ENCODE measurements at places on chromosomes 7 and 10.

DNA sequence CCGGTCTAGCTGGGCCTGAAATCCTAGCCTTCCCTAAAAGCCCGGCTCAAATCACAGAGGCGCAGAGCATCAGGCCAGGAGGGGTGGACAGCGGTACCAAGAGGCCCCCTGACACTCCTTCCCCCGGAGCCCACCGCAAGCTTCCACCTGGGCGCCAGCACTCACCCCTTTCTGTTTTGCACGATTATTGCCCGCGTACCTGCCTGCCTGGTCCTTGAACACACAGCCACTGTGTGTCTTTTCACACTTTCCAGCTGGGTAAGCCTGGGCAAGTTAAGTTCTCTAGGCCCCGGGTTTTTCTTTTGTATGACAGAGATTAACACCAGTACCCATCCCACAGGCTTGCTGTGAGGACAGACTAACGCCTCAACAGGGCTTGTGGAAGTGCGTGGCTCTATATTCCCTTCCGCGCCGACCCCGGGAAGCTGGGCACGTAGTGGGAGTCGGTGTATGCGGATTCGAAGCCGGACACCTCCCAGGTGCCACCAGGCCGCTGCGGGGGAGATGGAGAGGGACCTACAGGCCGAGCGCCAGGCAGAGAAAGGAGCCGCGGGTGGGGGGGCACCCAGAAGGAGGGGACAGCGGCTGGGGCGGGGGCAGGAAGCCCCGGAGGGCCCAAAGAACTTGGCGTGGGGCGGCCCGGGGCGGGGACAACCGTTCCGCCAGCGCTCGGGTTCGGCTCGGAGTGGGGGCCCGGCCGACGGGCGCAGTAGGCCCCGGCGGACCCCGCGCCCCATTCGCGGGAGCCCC, 792 bp downstream of the ZNF746 start:
- peak; percentile 65 for DNase-seq

GRCh38 chr10:89600041-89600440, 45.0 kb downstream of the PANK1 start:
- DNase-seq, result no peak

DNA sequence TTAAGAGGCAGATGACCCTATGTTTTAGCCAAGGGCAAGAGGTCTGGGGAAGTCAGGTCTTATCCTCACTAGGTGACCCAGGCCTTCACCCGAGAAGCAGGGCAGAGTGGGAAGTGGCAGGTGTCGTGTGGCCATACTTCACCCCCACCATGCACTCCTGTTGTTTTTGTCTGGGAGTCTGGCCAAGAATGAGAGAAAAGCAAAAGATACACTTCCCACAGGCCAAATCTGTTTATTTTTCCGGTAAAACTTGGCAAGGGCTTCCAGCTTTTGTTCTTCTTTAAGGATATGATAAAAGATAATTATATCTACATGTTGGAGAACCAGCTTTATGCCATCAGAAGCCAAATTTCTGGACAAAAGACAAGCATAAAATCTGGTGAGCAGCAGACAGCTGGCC, 137.4 kb upstream of the CDC14C start:
- DNase-seq, result no peak

DNA sequence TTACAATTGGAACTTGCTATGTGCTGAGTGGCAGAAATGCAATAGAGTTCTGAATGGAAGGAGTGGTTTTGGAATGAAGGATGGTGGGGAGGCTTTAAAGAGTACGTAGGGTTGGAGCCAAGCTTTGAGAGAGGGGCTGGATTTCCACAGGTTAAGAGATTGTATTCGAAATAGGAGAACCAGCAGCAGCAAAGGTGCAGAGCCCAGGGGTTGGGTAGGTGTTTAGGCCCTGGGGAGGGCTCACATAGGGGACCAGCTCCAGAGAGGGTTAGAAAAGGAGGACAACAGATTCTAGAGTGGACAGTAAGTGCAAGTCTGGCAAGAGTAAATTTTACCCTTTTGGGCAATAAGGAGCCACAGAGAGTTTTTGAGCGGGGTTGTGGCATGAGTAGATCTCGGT, 297.2 kb downstream of the RPS24 start:
- DNase-seq, result no peak

DNA sequence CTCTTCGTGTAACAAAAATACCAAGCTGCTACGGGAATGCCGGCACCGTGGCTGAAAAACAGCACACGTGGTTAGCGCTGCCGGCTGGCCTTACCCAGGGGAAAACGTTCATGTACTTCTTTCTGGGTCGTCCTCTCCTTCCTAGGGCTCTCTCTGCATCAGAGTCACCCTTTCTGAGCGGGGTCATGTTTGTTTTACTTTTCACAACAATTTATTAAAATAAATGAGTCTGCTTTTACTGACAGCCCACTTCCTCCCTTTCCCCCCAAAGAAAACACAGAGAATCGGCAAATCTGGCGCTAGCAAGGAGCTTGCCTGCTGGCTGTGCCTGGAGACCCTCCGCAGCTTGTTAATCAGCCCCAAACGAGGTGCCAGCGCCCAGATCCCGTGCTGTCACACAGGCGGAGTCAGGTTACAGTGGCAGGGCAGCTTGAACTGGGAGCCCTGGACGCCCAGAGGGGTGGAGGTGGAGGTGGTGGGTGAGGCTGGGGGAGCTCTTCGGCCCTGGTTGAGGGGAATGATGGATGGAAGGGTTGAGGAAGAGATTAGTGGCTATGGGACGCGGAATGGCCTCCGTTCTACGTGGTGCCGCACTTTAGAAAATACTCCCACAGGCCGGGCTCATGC, 162.2 kb upstream of the TNS3 start:
- no peak for DNase-seq

- DNase-seq, result peak; percentile 38
These were observed 761 bp downstream of the PTF1A start for GRCh38 chr10:23192712-23193434.

DNA sequence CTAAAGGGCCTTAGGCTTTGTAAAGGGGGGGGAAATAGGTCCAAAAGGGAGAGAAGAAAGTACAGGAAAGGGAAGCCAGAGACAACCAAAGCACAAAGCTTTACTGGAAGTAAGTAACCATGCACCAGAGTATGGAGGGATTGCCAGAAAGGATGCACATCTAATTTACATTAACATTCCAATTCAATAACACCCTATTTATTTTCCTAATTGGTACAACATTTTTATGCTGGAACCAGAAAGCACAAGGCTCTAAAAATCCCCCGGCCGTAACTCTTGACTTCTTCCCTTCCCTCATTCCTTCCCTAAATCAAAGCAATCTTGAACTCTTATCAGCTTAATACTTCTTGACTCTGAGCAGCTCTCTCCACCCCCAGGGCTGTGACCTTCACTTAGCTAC, 400.0 kb upstream of the CELF2 start:
- DNase-seq, result no peak

DNA sequence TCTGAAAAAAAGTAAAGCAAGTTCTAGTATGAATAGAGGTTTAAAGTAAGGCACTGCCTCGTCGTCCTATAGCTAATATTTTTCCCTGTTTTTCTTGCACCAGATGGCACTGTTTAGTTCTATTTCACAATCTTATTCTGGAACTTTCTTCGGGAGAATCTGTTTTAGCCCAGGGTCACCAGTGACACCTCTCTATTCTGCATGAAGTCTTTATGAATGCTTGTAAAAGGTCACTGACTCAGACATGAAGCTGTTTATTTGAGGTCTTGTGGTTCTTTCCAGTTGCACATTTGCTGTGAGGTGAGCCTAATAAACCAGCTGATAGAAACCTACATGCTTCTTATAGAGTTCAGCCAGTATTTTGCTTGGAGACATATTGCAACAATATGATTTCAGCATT, 444.3 kb downstream of the AUTS2 start:
- DNase-seq, result no peak

- DNase-seq, result no peak
These were observed 1.8 kb downstream of the TSPAN13 start for GRCh38 chr7:16755397-16755796.

- DNase-seq, result peak; percentile 61
These were observed 444.7 kb downstream of the DGKB start for GRCh38 chr7:14457568-14458453.

DNA sequence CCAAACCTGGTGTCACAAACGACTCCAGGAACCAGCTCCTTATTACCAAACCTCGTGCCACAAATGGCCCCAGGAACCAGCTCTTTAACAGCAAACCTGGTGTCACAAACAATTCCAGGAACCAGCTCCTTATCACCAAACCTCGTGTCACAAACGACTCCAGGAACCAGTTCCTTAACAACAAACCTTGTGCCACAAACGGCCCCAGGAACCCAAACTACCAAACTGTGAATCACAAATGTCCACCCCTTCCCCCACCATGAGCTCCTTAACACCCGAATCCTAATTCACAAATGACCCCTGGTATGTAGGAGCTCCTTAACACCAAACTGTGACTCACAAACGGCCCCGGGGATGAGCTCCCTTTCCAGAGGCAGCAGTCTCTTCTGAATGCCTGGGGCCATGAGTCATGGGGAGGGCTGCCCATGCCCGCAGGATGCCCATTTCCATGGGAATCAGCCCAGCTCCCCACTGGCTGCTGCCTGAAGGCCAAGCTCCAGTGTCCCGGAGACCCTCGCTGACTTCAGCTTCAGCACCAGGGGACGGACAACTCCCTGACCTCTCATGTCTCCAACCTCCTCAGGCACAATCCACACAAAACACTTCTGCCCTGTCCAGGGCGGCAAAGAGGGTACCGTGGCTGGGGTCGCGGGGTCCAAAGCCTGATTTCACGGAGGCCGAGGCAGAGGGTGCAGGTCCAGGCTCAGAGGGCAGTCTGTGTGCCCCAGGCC, 213.1 kb downstream of the ELFN1 start:
- DNase-seq, result no peak

- no peak for DNase-seq
These were observed 49.0 kb downstream of the RBAK start for GRCh38 chr7:5094641-5095040.

DNA sequence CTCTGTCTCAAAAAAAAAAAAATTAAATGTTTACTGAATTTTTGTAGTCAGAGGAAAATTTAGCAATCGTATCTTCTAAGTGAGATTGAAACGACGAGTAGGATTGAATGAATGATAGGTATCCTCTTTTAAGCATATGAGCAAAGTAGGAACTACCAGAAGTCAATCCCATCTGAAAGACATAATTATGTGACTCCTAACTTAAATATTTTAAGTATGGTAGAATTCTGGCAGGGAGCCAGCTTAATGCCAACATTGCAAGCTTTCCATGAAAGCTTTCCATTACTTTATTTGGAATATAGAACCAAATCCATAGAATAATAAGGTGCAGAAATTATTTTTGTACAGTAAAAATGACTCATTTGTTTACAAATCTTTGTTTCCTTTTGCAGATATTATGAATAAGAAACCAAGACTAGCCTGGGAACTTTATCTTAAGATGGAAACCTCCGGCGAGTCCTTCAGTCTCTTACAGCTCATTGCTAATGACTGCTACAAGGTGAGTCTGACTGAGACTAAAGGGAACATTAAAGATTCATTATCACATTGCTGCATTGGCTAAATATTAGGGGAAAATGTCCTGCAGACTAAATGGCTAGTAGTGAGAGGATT, 50.2 kb upstream of the UBN2 start:
- DNase-seq, result no peak

GRCh38 chr7:129160161-129160905, 15.8 kb downstream of the TSPAN33 start:
- no peak for DNase-seq

- DNase-seq, result peak; percentile 35
These were observed 28.6 kb upstream of the VAX1 start for GRCh38 chr10:117166418-117167345.

DNA sequence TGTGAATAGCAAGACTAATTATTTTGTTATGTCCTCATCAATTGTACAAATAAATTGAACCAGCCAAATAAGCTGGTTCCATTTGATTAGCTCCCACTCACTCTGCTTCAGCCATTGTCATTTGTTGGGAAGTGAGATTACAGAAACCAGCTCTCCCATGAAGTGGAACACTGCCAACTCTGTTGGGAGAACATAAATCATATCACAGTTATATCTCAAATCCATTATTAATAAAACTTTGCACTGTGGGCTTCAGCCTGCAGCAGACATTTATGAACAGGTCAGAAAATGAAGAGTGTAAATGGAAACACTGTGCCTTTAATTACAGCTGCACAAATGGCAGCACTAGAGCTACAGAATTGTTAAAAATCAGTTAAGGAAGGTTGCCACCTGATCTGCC, 46.7 kb upstream of the TEX47 start:
- no peak for DNase-seq

DNA sequence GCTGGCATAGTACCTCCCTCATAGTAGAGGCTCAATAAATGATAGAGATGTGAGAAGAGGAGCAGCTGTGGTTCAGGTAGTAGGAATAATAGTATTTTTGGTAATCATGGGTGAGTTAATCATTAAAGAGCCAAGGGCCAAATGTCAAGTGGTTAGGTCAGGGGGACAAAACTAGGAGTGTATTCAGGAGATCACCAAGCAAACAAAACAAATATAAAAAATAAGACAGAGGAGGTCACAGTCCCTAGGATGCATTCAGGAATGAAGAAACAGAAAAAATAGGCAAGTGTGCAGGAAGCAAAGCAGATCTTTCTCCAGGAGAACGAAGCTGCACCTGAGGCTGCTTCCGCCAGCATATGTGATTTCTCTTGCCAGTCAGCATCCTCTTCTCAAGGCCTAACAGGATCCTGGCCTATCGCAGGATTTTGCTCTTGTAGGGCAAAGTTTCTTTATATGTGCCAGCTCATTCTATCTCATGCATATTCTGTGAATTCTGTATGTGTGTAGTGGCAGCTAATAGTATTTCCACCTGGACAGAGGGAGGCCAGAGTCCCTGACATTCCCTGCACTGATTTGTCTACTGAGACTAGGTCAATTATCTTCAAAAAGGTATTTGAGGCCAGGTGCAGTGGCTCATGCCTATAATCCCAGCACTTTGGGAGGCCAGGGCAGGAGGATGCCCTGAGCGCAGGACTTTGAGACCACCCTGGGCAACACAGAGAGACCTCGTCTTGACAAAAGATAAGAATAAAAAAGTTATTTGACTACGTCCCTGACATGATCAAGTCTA, 82.7 kb downstream of the AKR1D1 start:
- DNase-seq, result no peak

GRCh38 chr10:4242561-4243035, 457.6 kb upstream of the KLF6 start:
- DNase-seq, result no peak

GRCh38 chr10:35613107-35613440, 7.9 kb downstream of the GJD4 start:
- DNase-seq, result no peak

DNA sequence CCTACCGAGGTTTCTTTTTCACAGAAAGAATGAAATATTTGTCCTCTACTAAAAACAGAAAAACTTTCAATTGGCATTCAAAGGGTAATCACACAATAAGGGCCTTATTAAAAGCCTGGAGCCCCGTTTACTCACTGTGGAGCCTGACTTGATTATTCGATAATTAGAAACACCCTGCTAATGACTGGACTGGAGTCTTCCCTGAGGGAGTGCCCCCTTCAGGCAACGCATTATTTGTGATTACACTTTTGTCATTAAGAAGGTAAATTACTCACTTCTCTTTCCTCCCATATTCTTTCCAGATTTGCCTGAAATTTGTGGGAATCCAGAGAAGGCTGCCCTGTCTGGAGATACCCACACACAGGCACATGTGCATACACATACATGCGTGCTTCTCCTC, 444.2 kb upstream of the NPVF start:
- DNase-seq, result no peak

- no peak for DNase-seq
These were observed 27.3 kb upstream of the PWWP2B start for GRCh38 chr10:132369636-132370185.

Measured in activated CD4-positive, alpha-beta T cell treated with anti-CD3 and anti-CD28 coated beads for 36 hours (primary cell).